ENCODE measurements at places on chromosomes 6 and 20. TPM values are rescaled to one million over a fixed set of nuclear protein-coding genes. Genes with fewer than 3 reads are reported as not detected.

GRCh38 chr20:10696650-10697049 lies 22.9 kb upstream of the JAG1 start:
- no peak for DNase-seq

The CAGE1 gene
- not detected for total RNA-seq

DNA sequence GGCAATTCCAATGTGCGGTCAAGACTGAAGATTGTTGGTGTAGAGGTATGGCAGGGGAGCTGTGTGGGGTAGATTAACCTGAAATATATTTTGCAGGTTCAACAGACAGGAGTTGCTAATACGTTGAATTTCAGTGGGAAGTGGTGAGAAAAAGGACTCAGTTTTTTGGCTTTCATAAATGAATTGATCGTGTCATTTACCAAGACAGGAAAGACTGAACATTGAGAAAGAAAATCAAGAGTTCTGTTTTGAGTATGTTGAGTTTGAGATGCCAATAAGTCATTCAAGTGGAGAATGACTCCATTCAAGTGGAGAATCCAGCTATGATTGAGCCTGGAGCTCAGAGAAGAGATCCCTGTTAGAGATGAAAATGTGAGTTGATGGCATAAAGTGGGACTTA lies 31.1 kb downstream of the NFYA start:
- no peak for DNase-seq

DNA sequence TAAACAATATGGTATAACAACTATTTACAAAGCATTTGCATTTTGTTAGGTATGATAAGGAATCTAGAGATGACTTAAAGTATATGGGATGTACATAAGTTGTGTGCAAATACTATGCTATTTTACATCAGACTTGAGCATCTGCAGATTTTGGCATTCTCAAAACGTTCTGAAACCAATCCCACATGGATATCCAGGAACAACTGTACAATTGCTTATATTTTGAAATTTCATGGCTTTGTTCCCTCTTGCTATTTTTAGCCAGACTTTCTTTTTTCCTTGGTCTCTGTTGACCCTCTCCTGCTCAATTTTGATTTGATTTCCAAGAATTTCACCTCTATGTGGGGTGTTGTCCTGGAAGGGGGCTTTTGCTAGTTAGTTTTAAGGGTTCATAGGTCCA lies 32.9 kb upstream of the UST start:
- no peak for DNase-seq
